Stimulated activated CD4-positive, alpha-beta T cell treated with anti-CD3 and anti-CD28 coated beads, Interleukin-12 subunit alpha, Interleukin-12 subunit beta, amount 100 ng/mL, for 24 hours (primary cell): ENCODE measurements at places on chromosomes 7 and 10.

- no peak for DNase-seq
Measured at GRCh38 chr7:67661-68395, 124.5 kb upstream of the FAM20C start.

DNA sequence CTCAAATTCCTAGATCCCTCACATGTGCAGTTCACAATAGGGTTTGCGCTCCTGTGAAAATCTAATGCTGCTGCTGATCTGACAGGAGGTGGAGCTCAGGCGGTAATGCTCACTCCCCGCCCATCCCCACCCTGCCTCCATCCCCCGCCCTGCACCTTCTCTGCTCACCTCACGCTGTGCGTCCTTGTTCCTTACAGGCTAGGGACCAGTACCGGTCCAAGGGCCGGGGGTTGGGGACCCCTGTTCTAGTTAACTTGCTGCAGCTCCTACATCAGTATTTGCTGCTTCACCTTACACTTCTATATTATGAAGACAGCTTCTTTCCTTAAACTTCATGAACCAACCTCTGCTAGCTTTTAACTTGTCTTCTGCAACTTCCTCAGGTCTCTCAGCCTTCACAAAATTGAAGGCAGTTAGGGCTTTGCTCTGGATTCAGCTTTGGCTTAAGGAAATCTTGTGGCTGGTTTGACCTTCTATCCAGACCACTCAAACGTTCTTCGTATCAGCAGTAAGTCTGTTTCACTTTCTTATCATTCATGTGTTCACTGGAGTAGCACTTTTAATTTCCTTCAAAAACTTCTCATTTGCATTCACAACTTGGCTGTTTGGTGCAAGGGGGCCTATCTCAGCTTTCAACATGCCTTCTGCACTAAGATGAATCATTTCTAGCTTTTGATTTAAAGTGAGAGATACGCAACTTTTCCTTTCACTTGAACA, 1.7 kb upstream of the TNKS2 start:
- peak; percentile 18 for DNase-seq

DNA sequence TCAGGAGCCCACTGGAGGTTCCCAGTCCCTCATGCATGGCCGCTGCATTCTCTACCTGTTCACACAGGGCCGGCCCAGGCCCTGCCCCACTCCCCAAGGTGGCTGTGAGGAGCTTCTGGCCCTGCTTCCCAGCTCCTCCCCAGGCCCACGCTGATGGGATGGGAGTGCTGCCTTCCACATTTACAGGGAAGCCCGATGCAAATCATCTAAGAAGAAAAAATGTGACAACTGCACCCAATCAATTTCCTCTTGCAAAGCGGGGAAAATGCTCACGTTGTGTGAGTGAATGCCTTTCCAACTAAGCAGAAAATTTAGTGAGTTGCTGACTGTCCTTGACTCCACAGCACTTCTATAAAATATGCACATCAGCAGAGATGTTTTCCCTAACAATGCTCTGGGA, 485.8 kb upstream of the MGMT start:
- DNase-seq, result no peak

GRCh38 chr7:47485640-47486435, 96.1 kb downstream of the TNS3 start:
- no peak for DNase-seq

DNA sequence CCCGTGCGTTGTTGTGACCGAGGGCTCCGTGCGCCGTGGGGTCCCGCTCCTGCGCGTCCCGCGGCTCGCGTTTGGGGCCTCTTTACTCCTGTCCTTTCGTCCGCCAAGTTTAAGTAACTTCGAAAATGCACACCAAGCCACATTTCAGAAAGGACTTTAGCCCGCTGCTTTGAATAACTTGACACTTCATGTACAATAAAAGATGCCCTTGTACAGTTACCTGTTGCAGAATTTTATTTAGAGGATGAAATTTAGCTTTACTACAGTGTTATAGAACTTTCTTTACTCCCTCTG, 459 bp downstream of the SUGCT start:
- DNase-seq, result no peak

GRCh38 chr10:73379064-73379748, 20.5 kb upstream of the CFAP70 start:
- DNase-seq, result no peak

DNA sequence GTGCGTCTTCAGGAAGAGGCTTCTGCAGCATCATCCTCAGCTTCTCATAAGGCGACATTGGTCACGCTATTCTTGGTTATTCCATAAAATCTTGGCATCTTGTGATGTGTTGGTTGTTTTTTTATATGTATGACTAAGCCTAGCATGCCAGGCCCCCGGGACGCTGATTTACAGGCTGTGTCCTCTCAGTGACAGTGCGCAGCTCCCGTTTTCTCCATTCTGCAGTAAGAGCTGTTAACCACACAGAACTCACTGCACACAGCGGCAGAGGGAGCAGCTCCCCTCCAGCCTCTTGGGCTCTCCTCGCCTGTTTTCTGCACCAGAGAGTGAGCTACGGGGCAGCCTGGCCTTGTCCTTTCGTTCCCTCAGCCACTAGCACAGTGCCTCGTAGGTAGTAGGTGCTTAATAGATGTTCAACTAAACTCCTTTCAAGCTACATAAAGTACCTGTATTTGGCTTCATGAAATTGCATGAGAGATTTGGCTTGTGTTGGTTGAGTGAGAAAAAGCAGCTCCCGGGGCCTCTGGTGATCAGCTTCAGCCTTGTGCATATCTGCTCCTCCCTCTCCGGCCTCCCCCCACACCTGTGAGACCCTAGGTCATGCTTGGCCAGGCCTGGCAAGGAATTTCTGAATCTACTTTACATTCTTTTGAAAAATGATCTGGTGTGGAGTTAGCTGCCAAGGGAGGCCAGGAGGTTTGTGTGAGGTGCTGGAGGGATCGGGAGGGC, 116.2 kb downstream of the WDR37 start:
- no peak for DNase-seq

DNA sequence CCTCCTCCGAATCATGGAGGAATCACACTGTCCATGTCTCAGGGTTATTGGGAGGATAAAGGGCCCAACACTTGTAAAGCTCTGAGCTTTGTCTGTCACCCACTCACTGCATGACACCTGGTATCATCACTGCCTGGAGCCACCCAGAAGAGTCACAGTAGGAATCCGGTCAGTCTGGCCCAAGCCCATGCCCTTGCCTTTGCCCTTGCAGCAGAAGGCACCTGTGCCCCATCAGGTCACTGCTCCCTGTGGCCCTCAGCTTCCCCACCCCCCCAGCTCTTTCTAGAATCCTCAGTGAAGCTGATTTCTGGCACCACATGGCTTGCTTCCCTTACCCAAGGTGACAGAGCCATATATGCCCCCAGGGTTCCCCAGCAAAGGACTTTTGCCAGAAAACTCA, 14.4 kb downstream of the LDB3 start:
- DNase-seq, result no peak

DNA sequence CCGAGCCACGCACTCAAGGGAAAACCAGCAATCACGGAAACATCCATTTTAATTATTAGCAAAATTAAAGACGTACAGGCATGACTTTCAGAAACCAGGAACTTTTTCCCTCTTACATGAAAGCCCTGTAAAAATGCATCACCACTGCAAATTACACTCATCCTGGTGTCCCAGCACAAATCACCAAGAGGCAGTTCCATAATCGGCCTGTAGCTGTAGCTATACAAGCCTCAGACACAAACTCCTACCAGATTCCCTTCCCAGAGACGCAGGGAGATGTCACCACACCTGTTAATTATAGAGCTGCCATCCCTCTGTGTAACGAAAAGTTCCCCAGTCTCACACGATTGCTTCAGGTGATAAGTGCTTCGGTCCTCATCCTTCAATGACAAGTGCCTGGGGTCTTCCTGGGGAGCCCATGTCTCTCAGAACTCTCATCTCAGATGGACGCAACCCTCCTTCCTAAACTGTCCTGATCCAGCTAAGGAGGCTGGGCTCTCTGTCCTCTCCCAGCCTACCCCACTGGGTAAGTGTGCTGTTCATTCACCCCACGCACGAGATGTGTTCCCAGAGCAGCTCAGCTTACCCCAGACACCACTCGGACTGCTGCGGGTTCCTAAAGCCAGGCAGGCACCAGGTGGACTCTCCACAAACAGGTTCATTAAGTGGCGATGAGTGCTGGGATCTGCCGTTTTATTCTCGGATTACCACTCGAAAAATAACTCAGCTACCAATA, 5.9 kb downstream of the FGFR2 start:
- DNase-seq, result no peak

- DNase-seq, result no peak
Measured at GRCh38 chr10:60521974-60522405, 132.3 kb upstream of the ANK3 start.

- no peak for DNase-seq
Measured at GRCh38 chr10:73773152-73773879, 8.5 kb upstream of the CHCHD1 start.

GRCh38 chr10:58414270-58415041, 29.2 kb downstream of the TFAM start:
- no peak for DNase-seq

- DNase-seq, result no peak
Measured at GRCh38 chr10:28734938-28735759, 57.8 kb downstream of the BAMBI start.

- DNase-seq, result no peak
Measured at GRCh38 chr10:23013581-23014335, 81.6 kb upstream of the MSRB2 start.

- DNase-seq, result no peak
Measured at GRCh38 chr7:14834456-14834855, 68.1 kb downstream of the DGKB start.

DNA sequence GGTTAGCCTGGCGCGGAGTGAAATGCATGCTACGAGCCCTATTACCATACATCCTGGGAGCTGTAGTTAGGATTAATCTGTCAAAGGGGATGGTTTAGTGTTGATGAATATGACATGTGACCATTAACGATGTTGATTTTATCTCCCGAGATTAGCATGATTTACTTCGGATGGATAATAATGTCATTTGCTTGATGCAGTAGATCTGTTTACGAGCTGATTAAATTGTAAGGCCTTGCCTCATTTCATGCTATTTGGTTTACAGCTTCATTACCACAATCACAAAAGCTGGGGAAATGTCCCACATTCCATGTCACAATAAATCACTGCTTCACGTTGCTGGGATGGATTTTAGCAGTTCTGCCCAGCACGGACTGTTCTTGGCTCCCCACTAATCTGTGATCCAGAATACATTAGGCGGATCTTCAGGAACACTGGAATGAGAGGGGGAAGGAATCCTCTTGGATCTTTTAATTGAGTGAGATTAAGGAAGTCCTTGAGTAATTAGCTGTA, 22.3 kb downstream of the ZNF503 start:
- DNase-seq, result no peak

- no peak for DNase-seq
Measured at GRCh38 chr10:43978091-43978490, 329.4 kb upstream of the ZNF32 start.

DNA sequence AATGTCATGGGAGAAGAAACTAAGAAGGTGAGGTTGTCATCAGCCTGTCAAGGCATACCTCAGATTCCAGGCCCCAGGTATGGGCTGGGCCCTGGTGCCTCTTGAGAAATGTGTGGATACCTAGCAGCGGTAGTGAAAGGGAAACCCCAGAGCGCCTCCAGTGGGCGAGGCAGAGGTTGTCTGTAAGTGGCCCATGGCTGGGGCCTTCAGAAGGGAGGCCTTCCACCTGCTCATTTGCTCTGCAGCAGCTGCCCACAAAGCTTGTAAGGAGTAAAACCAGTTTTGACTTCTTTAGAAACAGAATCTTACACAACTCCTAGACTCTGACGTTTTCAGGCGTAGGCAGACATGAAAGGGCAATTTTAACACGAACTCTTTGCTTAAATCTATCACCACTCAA, 509.9 kb downstream of the PARD3 start:
- no peak for DNase-seq
